ENCODE measurements at places on chromosomes 1 and 21. TPM values are rescaled to one million over a fixed set of nuclear protein-coding genes. Genes with fewer than 3 reads are reported as not detected.

DNA sequence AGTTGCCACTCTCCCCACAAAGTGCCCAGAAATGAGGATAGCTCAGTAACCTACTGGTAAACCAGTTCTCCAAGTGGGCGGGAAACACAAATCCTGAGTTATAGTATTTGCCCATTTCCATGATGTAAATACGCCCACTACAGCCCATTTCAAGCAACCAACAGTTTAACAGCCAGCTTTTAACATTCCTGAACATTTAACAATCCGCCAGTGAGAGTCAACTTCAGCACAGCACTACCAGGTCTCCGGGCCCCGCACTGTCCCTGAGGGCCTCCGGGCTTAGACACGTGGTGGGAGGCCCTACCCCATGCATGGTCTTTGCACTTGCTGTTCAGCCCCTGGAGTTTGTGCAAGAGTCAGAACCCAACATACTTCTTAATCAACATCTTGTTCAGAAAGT, 132.0 kb upstream of the CTTNBP2NL start:
- DNase-seq, result no peak

DNA sequence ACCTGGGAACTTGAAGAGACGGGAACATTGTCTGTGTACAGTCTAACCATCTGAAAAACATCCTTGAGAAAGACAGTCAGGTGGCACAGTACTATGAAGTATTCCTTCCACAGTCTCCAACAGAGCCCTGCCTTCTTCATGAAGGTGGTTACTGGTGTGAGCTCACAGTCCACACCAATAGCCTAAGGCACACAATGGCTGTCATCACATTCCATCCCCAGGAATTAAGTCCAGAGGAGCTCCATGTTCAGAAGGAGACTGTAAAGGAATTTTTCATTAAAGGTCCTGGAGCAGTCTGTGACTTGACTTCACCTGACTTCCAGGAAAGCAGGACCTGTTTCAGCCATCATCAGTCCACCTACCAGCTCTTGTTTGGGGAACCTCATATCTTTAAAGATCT, 180.2 kb downstream of the C1orf21 start:
- DNase-seq, result no peak

- no peak for DNase-seq
Measured at GRCh38 chr1:48003741-48004531, 6.8 kb upstream of the TRABD2B start.

- peak; percentile 40 for DNase-seq
Measured at GRCh38 chr1:211326528-211327345, at the start of gene TRAF5. Gene TRAF5 (plus strand): TSS chr1:211326833. CDS start chr1:211353240, 26,407 bp downstream.

DNA sequence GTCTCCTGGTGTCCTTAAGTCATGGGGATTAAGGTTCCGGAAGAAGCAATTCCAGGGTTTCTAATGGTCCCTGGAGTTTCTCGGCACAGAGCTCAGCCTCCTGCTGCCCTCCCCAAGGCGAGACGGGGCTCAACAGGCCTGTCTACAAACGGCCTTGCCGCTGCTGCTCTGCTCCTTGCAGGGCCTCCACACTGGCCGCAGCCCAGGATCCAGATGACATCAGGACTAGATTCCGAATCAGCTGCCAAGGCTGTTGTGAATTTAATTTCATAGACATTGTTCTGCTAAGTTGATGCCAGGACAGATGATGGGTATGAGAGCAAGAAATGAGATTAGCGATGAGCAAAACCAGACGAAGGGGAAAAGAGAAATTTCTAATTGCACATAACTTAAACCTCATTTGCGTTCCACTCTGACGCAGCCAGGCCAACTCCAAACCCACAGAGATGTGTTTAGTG, 103.6 kb upstream of the BACE2 start:
- peak; percentile 29 for DNase-seq

GRCh38 chr1:6507037-6507428, 15.6 kb upstream of the PLEKHG5 start:
- no peak for DNase-seq

DNA sequence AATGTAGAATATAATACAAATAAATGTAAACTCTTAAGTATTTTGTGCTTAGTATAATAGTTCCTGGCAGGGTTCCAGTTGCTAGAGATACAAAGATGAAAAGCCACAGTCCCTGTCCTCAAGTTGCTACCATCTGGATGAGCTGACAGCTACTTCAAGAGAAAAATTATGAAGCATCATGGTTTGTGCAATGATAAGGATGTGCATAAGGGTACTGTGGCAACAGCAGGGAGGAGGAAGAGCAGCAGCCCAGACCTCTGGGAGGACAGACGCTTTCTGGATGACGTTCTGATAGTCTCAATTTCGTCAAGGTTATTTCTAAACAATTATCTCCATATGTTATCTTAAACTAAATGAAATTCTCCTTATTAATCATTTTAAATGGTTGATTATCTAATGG, 198.9 kb downstream of the NTNG1 start:
- no peak for DNase-seq

DNA sequence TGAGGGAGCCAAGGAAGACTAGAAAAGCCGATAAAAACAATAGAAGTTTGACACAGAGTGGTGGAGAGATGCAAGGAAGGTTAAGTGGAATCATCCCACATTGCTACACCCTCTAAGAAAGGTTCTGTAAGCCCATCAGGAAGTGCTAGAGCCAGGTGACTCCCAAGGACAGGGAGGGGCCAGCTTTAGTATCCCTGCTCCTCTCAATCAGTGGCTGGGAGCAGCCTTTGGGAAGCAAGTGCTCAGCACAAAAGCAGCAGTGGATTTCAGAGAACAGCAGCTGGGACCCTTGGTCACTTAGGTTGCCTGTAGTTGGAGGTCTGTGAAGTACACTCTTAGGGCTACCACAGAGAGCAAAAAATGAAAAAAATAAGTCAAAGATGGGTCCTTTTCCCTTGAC, 42.5 kb downstream of the NME7 start:
- DNase-seq, result no peak

GRCh38 chr1:168338589-168339503, 58.2 kb downstream of the TBX19 start:
- DNase-seq, result no peak

GRCh38 chr1:7136166-7136953, 351.1 kb downstream of the CAMTA1 start:
- no peak for DNase-seq

- DNase-seq, result no peak
Measured at GRCh38 chr1:107680579-107680985, 284.4 kb downstream of the VAV3 start.

GRCh38 chr1:213003256-213003655, 12.4 kb downstream of the ANGEL2 start:
- no peak for DNase-seq

Gene TBX19
- 3.4 TPM for total RNA-seq

Gene BCAR3
- 51.8 TPM for total RNA-seq

Gene SNIP1
- total RNA-seq, result 16.3 TPM

Gene OLFML2B
- 8.4 TPM for total RNA-seq
